ENCODE measurements at places on chromosomes 16 and 17.

DNA sequence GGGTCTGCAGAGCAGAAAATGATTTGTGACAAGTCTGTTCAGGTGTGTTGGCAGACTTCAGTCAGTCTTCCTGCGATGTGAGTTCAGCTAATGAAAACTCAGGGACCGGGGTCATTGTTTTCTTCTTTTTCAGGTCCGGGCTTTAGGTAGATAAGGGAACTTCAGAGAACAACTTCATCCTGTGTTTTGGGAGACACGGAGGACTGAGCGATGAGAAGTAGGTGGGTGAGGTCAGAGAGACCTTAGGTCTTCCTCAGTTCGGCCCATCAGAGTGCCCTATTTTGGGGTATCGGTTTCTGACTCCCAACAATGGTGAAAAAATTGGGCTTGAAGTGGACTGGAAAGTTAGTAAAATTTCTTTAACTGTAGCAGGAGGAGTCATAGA, 88.9 kb upstream of the ATF7IP2 start:
- DNase-seq: no peak

DNA sequence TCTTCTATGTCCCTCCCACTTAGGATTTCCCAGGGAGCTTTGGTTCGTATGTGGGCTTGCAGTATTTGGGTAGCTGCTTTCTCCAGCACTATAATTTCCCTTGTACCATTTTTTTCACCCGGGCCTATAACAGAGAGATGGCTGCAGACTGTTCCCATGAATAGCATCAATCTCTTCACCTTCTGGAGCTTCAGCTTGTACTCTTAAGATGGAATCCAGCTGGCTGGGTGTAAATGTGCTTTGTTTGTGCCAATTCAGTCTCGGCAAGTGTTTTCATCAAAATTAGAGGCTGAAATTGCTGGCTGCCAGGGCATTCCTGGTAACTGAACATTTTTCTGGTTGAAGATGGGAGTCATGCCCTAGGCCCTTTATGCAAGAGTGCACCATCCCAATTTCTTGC, 12.2 kb upstream of the CPD start:
- no peak for DNase-seq

DNA sequence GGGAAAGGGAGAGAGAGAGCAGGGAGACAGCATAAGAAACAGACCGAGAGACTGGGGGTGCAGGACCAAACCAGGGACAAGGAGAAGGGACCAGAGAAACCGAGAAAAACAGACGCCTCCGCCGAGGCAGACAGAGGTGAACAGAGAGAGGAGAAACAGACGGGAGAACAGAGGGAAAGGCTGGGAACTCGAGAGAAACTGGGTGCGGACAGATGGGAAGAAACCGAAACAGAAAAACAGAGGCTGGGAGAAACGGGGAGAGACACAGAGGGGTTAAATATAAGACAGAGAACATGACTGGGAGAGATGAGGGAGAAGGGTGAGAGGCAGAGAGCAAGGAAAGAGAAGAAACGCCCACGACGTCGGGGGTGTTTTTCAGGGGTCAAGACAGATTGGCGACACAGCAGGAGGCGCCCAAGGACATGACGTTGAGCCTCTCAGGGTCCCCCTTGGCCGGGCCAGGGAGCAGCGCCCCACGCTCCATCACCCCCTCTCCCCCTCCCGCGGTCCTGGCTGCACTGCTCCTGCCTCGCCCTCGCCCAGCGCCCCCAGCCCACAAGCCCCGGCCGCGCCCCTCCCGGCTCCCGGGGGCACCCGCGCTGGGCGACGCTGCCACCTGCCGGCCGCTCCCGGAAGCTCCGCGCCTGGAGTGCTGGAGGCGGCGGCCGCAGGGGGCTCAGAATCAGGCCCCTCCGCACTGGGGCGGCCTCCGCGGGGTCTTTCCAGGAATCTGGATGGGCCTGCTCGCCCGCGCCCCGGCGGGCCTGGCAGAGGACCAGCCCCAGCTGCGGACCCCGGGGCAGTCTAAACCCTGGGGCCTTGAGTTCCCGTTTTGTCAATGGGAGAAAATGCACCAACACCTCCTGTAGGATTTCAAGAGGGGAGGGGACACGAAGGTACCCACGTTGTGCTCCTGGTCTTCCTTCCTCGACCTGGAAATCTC, 1.3 kb upstream of the TMEM92 start:
- peak; percentile 64 for DNase-seq

DNA sequence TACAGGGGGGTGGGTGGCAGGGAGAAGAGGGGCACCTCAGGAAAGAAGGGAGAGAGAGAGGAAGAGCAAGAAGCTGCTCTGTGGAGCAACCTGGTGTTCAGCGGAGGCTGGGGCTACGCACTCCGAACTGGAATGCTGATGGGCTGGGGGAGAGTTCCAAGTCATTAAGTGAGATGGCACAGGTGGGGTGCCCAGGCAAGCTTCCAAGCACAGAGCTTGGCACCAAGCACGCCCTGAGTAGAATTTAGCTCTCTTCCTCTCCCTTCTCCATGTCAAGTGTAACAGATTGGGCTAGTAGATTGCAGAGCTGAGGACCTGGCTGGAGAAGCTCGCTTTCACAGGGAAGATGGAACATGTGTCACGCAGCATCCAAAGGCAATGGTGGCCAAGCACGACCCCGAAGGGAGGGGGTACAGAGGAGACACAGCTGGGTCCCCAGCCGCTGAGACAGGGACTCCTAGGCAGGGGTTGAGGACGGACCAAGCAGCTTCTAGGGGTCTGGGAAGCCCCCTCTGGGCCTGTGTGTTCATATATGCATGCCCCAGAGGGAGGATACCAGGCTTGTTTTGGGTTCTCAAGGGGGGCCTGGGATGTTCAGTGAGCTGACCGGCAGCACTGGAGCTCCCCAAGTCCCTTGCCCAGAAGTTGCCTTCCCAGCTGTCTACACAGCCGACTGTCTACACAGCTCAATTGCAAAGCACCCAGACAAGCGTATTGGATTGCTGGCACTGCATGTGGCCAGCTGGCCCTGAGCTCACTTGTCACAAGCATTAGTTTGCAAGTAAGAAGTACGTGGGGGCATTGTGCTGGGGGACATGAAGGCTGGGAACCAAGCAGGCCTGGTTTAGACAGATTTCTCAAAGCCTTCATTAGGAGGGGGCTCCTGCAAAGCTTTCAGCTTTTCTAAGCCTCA, 247.8 kb downstream of the ENGASE start:
- DNase-seq: no peak

GRCh38 chr16:66270333-66270927, 96.1 kb upstream of the CDH5 start:
- peak; percentile 48 for DNase-seq

DNA sequence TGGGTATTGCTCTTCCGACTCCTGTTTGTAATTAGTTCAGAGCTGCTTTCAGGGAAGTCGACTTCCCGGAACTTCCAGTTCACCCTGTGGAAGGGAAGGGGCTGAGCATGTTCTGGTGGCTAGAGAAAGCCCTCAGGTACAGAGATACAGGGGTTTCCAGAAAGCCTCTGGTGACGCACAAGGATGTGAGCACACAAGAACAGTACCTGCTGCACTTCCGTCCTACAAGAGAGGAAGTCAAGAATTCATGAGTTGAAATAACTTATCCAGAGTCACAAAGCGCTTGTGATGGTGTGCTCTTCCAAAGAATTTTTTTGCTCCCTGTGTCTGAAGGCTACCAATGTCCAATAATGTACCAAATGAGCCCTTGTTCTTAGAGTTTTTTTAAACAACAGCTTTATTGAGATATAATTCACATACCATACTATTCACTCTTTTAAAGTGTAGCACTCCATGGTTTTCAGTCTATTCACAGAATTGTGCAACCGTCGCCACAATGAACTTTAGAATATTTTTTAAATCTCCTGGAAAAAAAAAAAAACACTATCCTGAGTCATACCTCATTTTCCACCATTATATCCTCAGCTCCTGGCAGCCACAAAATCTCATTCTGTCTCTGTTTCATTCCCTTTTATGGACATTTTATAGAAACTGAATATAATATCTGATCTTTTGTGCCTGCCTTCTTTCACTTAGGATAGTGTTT, 327.6 kb downstream of the CDH13 start:
- DNase-seq: no peak

- no peak for DNase-seq
These were observed 12.6 kb downstream of the SAP30BP start for GRCh38 chr17:75679706-75680211.

GRCh38 chr17:74646231-74646630, 22.7 kb upstream of the CD300E start:
- DNase-seq: no peak

DNA sequence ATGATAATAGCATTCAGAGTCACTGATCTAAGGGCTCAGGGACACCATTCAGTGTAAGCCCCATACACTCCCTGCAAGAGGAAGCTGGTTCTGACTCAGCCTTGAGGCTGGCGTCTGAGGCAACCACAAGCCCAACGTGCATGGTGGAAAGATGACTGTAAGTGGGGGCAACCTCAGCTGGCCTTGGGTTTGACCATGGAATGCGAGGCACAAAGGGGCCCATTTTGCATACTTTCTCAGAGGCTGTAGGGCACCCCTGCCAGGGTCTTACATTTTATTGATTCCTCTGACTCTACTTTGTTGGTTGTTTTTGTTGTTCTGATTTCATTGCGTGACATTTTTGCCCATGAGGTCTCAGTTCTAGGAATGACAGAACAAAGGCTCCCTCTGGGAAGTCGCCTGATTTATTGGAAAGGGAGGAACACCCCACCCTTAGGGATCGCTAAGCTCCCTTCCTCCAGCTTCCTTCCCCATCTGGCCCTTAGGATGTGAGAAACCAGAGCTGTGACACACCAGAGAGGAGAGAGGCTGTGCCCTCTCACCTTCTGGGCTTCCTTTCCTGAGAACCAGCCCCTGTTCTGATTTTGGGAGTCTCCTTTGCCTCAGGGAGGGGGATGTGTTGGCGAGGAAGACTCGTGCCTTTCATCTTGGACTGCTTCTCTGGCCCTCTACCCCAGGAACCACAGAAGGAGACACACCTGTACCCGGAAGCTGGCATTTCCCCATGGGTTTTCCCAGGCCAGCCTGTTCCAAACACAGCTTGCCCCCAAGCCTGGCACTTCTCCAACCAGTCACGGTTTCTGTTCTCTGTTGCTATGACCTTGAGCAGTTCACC, 5.6 kb upstream of the CIITA start:
- peak; percentile 43 for DNase-seq

DNA sequence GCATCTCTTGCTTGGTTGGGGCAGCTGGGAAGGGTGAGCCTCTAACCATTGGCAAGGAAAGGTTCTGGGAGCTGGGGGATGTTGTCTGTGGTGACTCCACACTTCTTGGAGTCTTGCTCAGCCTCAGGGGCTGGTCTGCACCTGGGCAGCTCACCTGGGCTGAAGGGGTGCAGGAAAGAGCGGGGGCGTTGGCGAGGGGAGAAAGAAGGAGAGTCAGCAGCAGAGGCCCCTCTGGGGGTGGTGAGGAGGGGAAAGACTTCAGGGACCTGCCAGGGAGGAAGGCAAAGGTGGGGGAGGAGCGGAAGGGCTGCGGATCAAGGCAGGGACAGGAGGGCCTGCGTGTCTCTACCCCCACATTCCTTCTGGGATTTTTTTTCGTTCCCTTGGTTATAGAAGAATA, 47.7 kb downstream of the CCDC42 start:
- no peak for DNase-seq

DNA sequence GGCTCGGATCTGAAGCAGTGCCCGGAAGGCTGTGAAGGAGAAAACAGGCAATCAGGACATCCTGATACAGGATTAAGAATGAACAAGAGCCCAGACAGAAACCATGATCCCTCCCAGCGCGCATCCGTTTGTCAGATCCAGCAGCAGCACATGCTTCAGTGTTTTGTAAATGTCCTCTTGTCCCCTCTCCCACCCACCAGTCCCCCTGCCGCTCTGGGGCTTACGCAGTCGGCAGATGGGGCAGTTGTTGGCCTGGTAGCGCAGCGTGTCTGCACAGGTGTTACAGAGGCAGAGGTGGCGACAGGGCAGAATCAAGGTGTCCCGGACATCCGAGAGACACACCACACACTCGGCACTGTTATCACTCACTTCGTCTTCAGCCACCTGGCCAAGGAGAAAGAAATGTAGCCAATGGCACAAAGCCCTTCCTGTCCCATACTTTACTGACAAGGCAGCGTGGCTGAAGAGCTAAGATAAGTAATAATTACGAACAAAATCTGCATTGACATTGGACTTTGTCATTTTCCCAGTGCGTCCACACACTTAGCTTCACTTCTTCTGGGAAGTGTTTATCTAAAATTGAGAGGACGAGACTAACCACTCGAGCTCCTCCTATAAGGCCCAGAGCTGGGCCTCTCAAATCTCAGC, 20.7 kb upstream of the FOXJ1 start:
- DNase-seq: no peak

DNA sequence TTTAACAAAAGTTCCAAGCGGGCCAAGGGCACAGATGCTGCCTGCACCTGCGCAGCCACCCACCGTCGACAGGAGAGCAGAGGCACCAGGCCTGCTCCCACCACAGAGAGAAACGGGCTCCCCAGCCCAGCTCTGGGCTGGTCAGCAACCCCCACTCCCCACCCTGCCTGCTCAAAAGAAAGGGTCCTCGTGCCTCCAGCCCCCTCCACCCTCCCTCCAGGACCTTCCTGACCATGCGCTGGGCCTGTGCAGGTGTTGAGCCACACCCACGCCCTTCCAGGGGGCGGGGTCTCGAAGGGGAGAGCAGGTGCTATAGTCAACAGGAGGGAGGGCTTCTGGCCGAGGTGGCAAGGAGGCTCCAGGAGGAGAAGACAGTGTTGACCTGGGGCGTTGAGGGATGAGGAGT, 25.3 kb downstream of the ZNF778 start:
- DNase-seq: no peak

DNA sequence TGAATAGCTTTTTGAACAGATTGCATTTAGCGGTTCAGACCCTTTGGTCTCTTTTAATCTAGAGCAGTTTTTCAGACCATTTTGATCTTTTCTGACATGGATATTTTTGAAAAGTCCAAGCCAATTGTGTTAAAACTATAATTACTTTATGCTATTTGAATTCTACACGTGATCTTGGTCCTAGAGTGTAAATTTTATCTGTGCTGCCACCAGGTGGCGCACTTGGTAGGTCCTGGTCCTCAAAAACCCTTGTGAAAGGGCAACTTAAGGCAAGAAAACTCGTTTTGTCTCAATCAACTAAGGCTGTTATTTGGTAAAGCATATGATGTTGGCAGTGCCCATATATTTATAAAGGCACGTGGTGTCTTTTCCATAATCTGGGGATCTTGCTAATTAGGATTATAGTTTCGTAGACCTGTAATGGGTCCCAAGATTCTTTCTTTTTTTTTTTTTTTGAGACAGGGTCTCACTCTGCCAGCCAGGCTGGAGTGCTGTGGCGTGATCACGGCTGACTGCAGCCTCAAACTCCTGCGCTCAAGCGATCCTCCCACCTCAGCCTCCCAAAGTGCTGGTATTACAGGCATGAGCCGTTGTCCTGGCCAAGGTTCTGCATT, 43.9 kb upstream of the TEX2 start:
- peak; percentile 73 for DNase-seq

GRCh38 chr17:50865060-50865867, 890 bp downstream of the TOB1 start:
- DNase-seq: peak; percentile 43

GRCh38 chr16:14576069-14576468, 54.0 kb downstream of the PARN start:
- no peak for DNase-seq

- no peak for DNase-seq
These were observed 141.0 kb downstream of the STX8 start for GRCh38 chr17:9434642-9435057.

GRCh38 chr16:69270395-69270794, 40.8 kb upstream of the VPS4A start:
- DNase-seq: no peak
